ENCODE measurements at places on chromosomes 7 and 10. TPM values are rescaled to one million over a fixed set of nuclear protein-coding genes. Genes with fewer than 3 reads are reported as not detected.

The PLXDC2 gene
- total RNA-seq: 49.9 TPM

The C1QL3 gene
- total RNA-seq: 0.04 TPM

DNA sequence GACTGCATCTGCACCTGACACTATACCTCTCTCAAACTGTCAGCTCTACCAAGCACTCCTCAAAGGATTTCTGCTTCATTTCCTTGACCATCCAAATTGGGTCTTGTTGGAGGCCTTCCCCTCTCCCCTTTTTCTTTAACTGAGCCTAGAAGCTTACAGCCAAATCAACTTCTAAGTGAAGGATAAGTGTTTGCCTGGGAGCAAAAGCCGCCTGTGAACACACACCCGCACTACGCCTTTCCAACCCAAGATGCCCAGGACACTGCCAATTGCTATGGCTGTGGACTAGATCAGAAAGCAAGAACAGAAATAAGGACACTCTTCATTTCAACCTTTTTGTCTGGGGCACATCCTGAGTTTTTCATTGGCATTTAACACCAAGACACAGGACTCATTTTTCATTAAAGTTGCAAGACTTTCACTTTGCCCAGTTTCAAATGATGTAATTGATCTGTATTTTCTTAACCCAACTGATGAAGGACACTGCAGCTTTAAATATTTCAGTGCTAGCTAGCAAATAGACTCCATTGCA is 52.8 kb downstream of the CPEB3 start:
- DNase-seq: no peak
- peaks cover 5% of the 10 kb centered on the region for H3K27me3 ChIP-seq
- H3K36me3 ChIP-seq: no peaks in the 10 kb centered on the region
- H3K27ac ChIP-seq: no peak overlapping the region
- peaks cover 11% of the 10 kb centered on the region for H3K4me1 ChIP-seq
- no peak overlapping the region for H3K4me3 ChIP-seq

DNA sequence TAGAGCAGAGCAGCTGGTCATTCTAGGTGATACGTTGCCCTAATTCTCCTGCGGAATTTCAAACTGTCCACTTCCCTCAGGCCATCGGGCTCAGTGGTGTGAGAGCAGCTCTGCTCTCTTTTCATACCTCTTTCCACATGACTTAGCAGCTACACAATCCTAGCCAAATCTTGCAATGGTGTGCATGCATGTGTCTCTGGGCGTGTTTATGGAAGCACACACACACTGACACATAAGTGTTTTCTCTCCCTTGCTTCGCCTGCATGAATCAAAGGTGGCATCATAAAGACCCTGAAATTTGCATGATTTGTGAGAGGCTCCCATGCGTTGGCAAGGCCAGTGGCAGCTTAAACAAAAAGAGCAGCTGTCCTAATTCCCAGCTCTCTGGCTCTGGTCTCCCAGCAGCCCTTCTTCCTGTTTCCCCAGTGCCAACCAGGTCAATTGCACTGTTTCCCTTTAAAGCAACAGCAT is 1189.5 kb downstream of the GATA3 start:
- DNase-seq: peak; percentile 19
- H3K36me3 ChIP-seq: no peaks in the 10 kb centered on the region
- H3K27ac ChIP-seq: no peak overlapping the region

The TEX36 gene
- not detected for total RNA-seq

DNA sequence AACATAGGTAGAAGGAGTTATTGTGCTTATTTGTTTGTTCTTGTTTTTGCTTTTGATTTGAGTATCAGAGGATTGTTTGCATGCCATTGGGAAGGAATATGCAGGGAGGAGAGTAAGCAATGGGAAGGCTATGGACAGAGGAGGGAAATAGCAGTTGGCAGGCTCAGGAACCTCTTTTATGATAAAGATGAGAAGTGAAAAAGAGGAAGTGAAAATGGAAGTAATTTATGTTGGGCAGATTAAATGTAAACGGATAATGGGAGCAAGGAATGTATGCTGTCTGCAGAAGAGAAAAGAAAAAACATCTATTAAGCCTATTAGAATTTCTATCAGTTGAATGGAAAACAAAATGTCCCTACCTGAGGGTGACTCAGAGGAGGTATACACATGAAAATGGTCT is 90.1 kb upstream of the NPSR1 start:
- H3K27ac ChIP-seq: no peak overlapping the region
- no peaks in the 10 kb centered on the region for H3K36me3 ChIP-seq
- no peaks in the 10 kb centered on the region for H3K4me1 ChIP-seq

GRCh38 chr10:113493882-113494301 is 59.0 kb upstream of the HABP2 start:
- DNase-seq: peak; percentile 95
- no peaks in the 10 kb centered on the region for H3K36me3 ChIP-seq
- no peaks in the 10 kb centered on the region for H3K27me3 ChIP-seq
- no peak overlapping the region for H3K4me3 ChIP-seq
- H3K4me1 ChIP-seq: peaks cover 59% of the 10 kb centered on the region

GRCh38 chr7:153835103-153835502 is 217.1 kb upstream of the DPP6 start:
- peak; percentile 22 for DNase-seq
- no peak overlapping the region for H3K27ac ChIP-seq
- H3K4me3 ChIP-seq: no peak overlapping the region
- no peaks in the 10 kb centered on the region for H3K36me3 ChIP-seq
- peaks cover 6% of the 10 kb centered on the region for H3K4me1 ChIP-seq

The JCAD gene
- 33.4 TPM for total RNA-seq

GRCh38 chr7:124420367-124420766 is 345.2 kb downstream of the GPR37 start:
- H3K4me1 ChIP-seq: no peaks in the 10 kb centered on the region
- no peak overlapping the region for H3K4me3 ChIP-seq
- DNase-seq: no peak
- no peaks in the 10 kb centered on the region for H3K36me3 ChIP-seq

The TMEM139 gene
- total RNA-seq: 0.40 TPM
